ENCODE measurements at places on chromosomes 5 and 9.

DNA sequence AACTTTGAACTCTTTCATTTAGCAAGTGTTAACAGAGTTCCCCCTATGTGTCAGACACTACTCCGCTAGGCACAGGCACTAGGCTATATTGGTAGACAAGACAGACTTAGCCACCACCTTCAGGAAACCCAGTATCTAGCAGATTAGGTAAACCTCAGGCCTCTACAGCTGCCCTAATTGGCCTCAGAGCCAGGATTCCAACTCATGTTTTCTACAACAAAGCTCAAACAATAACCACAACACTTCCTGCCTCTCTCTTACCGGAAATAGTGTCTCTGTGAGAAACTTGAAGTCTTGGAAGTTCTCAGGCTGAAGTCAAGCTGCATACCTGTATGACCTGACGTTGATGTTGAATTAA lies 116.6 kb upstream of the SLC44A1 start:
- peak; percentile 89 for DNase-seq

DNA sequence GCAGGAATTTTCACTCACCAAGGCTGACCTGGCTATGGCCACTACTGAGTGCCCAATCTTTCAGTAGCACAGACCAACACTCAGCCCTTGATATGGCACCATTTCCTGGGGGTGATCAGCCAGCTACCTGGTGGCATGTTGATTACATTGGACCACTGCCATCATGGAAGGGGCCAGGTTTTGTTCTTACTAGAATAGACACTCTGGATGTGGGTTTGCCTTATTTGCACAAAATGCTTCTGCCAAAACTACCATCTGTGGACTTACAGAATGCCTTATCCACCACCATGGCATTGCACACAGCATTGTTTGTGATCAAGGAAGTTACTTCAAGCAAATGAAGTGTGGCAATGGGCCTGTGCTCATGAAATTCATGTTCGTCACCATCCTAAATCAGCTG lies 69.7 kb upstream of the SH3GL2 start:
- no peak for DNase-seq

DNA sequence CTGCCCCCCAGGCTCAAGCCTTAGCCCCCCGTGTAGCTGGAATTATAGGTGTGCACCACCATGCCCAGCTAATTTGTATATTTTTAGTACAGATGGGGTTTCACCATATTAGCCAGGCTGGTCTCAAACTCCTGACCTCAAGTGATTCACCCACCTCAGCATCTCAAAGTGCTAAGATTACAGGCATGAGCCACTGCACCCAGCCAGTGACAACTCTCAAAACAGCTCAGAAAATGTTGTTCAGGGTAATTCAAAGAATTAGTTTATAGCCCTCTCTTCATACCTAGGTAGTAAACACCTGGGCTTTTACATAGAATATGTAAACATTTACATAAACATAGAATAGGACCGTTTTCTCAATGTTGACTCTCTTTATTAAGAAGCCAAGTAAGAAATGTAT lies 168.7 kb downstream of the ENC1 start:
- DNase-seq: no peak

GRCh38 chr5:35863159-35863558 lies 6.5 kb downstream of the IL7R start:
- DNase-seq: no peak

GRCh38 chr9:70484232-70485130 lies 70.0 kb upstream of the KLF9 start:
- no peak for DNase-seq

DNA sequence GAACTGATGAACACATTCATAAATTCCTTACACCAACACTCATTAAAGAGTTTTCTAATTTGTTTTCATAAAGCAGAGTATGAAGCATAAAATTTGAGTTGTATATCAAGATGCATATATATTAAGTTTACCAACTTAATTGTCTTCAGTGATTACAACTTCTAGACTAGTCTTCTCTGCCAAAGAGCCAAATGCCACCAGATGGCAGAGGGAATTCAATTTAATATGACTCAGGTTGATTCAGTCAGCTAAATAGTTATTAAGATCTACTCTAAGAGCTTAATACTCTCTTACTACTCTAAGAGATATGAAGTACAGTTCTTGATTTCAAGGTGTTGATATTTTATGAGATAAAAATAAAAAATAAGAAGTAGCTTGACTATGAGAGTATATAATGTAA lies 53.4 kb downstream of the CDH10 start:
- DNase-seq: no peak

DNA sequence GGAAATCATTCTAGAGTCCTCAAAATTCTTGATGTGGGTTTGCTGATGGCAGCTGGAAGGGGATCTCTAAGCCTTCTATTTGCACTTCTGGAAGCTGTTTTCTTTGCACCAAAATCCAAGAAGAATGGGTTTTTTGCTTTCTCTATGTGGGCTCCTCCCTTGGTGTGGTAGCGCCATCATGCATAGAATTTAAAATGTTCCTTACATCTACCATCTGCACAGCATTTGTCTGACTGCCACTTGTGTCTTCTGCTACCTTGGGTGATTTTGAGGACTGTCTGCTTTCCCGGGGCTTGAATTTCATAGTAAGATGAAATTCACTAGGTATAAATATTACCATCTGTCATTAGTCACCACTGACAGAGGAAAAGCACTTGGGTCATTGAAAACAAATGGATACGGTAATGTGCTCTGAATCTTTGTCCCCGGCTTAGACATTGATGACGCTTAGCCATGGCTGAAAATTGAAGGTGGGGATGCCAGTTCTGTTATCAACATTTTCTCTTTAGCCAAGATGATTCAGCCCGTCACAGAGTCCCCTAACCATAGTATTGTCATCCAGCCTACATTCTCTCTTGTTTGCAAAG lies 30.0 kb downstream of the SNX30 start:
- DNase-seq: no peak

- DNase-seq: no peak
Observed at GRCh38 chr5:105034401-105034763, 1471.8 kb upstream of the NUDT12 start.

- no peak for DNase-seq
Observed at GRCh38 chr5:131997727-131998117, 13.7 kb downstream of the ACSL6 start.
